ENCODE measurements at places on chromosomes 3 and 15.

DNA sequence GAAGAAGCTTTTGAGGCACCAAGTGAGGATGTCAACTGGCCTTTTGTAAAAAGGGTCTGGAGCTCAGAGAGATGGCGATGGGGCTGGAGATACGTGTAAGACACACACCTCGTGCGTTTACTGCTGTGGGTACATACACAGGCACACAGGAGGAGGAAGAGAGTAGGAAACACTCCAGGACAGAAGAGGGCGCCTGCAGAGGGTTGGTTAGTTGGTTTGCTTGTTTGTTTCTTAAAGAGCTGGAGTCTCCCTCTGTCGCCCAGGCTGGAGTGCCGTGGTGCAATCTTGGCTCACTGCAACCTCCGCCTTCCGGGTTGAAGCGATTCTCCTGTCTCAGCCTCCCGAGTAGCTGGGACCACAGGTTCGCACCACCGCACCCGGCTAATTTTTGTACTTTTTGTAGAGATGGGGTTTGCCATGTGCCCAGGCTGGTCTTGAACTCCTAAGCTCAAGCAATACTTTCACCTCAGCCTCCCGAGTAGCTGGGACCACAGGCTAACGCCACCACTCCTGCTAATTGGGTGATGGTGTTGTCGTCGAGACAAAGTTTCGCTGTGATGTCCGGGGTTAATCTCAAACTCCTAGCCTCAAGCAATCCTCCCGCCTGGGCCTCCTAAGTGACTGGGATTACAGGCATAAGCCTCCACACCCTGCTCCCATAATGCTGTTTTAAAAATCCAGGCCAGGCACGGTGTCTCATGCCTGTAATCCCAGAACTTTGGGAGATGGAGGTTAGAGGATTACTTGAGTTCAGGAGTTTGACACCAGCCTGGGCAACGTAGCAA is 1.3 kb upstream of the PRR20G start:
- no peak for DNase-seq

- peak; percentile 72 for DNase-seq
These were observed at the start of gene GRAMD1C for GRCh38 chr3:113838631-113839209. Gene GRAMD1C (plus strand): TSS chr3:113838788. CDS start chr3:113838910, 122 bp downstream.

DNA sequence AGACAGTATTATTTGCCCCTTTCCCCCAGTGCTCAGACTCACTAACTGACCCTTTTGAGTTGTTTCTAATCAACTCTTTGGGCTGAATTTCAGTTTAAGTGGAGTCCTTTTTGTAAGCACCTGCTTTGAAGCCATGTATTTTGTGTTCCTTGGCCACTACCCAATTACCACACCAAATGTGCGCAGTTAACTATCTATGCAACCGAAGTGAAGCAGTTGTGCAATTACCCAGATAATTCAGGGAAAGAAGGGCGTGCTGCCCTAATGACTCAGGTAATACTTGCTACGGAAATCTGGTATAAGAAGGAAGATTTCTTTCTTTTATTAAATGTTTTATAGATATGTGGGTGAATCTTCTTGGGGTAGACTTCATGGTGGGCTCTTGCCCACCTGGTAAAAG is 371.9 kb upstream of the TBL1XR1 start:
- no peak for DNase-seq

DNA sequence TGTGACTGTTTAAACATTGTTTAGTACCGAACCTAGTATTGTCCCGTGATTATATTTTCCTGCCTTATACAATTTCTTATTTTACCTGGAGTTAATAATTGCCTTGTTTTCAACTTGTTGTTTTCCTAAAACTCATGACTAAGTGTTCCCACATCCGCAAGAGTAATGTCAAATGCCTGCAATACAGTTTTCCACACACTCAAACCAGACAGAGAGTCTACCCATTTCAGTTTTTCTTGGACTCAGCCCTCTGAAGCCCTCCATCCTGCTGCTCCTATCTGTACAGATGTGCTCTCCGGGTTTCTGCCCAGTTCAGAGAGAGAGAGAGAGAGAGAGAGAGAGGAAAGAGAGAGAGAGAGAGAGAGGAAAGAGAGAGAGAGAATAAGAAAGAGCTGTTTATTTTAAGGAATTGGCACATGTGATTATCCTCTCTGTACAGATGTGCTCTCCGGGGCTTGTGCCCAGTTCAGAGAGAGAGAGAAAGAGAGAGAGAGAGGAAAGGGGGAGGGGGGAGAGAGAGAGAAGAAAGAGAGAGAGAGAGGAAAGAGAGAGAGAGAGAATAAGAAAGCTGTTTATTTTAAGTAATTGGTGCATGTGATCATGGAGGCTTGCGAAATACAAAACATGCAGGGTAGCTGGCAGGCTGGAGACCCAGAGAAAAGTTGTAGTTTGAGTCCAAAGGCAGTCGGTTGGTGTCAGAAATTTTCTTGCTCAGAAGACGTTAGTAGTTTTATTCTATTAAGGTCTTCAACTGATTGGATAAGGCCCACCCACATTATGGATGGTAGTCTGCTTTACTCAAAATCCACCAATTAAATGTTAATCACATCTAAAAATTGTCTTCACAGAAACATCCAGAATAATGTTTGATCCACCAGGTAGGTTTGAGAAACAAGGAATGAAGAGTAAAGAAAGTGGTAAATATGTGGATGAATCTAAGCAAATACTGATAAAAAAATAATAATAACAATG is 104.1 kb upstream of the GOLGA8J start:
- no peak for DNase-seq

DNA sequence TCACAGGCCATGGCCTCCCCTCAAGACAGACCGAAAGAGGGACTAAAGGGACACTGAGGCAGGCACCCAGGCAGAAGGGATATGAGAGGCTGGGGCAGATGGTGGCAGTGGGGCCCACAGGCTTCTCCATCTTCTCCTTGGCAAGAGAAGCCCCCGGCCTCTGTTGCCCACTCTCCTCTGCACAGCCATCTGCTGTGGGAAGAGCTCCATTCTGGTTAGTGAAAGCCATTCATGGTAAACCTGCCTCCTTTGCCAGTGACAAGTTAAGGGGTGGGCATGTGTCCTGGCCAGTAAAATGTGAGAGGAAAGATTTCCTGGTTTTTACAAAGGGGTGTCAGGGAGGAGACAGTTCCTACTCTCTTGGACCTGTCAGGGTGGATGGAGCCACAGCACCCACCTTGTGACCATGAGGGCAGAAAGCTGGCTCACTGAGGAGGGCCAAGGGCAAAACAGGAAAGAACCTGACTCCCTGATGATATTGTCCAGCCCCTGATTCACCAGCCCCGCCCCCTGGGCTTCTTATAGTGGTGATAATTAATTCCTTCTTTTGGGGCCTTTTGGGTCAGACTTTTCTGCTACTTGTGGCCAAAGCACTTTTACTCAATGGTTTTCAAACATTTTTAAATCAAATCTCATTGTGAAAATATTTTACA is 130.4 kb upstream of the SMAD3 start:
- DNase-seq: no peak

Measured in neural crest cell (in vitro differentiated cells).